ENCODE measurements at places on chromosomes 6 and 20. TPM values are rescaled to one million over a fixed set of nuclear protein-coding genes. Genes with fewer than 3 reads are reported as not detected.

The HSPA12B gene
- total RNA-seq, result 1.5 TPM

The SCUBE3 gene
- 0.09 TPM for total RNA-seq

The SLC24A3 gene
- total RNA-seq, result 0.99 TPM

The CASS4 gene
- 2.8 TPM for total RNA-seq

The TMEM63B gene
- total RNA-seq, result 7.5 TPM

The BPIFB4 gene
- 0.05 TPM for total RNA-seq

The CCR6 gene
- total RNA-seq, result 2.7 TPM

The VIP gene
- total RNA-seq, result 0.14 TPM

The SALL4 gene
- total RNA-seq, result 0.09 TPM

The HMGN3 gene
- 197 TPM for total RNA-seq

The CPNE5 gene
- total RNA-seq, result 0.57 TPM

The SCP2D1 gene
- total RNA-seq, result not detected

The HCK gene
- 25.2 TPM for total RNA-seq

The GTSF1L gene
- 0.14 TPM for total RNA-seq

The HEY2 gene
- 0.24 TPM for total RNA-seq

The KCNK16 gene
- not detected for total RNA-seq

The CLPSL2 gene
- total RNA-seq, result not detected

The SLC22A3 gene
- total RNA-seq, result 0.28 TPM

The SYCP2L gene
- 0.99 TPM for total RNA-seq

The COL21A1 gene
- total RNA-seq, result 5.7 TPM

The AVP gene
- total RNA-seq, result 0.33 TPM

The DNMT3B gene
- total RNA-seq, result 2.7 TPM

The TFAP2B gene
- total RNA-seq, result 0.05 TPM

The SAPCD1 gene
- 1.2 TPM for total RNA-seq

All from thymus (tissue), 14 donors.